ENCODE measurements at places on chromosomes 4 and X. TPM values are rescaled to one million over a fixed set of nuclear protein-coding genes. Genes with fewer than 3 reads are reported as not detected.

- DNase-seq: no peak
These were observed 233.0 kb upstream of the CLNK start for GRCh38 chr4:10917566-10917965.

GRCh38 chr4:136156947-136157346 lies 1375.3 kb downstream of the PCDH18 start:
- DNase-seq: no peak

- DNase-seq: no peak
These were observed 44.6 kb upstream of the SLITRK2 start for GRCh38 chrX:145773006-145773405.

Gene WDR19
- 35.8 TPM for total RNA-seq

DNA sequence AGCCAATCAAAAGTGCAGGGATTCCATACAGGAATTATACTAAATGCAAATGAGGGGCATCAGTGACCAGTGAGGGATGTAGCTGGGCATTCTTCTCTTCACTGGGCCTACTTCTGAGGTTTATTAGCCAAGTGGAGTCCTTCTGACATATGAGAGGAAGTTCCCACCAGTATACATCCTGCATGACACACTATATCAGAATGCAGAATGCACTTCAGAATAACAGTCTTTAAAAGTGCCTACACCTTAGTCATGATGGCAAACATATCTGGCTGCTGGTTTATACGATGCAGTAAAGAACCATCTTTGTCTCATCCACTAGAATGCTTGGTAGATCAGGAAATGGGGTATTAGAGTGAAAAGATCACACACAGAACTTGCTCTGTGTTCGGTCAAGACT lies 180.3 kb upstream of the PPARGC1A start:
- no peak for DNase-seq

Data from endothelial cell (in vitro differentiated cells).